NCI-H510A (cell line): ENCODE measurements at places on chromosomes 2 and 18.

GRCh38 chr2:76075126-76075525 is 364.4 kb upstream of the GCFC2 start:
- DNase-seq = no peak

- no peak for DNase-seq
These were observed 1.4 kb upstream of the ADD2 start for GRCh38 chr2:70769450-70769849.

- no peak for DNase-seq
These were observed 43.1 kb upstream of the CHAC2 start for GRCh38 chr2:53724536-53724935.

DNA sequence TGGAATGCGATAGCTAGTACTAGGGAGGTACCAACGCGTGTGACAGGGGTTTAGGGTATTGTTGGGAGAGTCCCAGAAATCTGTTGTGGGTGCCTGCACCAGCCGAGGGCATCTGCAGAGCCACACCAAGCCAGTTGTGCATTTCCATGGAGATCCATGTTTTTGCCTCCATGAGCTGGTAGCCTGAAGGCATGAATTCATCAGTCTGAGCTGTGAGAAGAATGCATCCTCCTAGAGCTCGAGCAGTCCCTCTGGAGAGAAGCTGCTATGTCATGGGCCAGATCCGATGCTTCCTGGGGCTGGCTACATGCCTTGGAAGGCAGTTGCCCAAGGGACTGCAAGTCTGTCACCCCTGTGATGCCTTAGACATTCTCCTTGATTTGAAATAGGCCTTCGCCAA is 57.9 kb downstream of the LIPG start:
- DNase-seq = no peak

GRCh38 chr2:190875891-190876290 is 4.7 kb upstream of the GLS start:
- no peak for DNase-seq

- DNase-seq = no peak
These were observed 136.5 kb upstream of the SERPINE2 start for GRCh38 chr2:224175538-224175937.

DNA sequence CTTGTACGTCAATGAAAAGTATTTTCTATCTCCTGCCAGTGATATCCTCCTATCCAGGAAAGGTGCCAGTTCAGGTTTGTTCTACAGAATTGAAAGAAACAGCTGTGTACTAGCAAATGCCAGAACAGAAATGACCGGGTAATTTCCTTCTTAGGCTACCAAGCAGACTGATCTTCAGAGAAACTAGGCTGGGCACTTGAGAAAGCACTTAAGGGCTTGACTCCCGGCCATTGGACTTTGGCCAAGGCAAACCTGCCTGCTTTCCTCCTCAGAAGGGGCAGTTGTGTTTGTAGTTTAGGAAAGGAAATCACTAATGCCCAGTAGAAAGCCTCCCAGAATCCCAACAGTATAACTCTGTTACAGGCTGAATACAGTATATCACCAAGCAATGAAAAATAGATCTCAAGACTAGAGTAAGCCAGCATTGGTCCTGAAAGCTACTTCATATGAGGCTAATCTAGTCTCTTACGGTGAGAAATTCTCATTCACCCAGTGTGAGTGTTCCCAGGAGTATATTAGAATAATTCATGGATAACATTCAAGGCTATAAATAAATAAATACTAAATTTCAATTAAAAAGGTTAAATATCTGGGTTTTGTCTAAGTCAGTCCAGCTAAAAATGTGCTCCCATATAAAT is 43.0 kb upstream of the COL5A2 start:
- no peak for DNase-seq

DNA sequence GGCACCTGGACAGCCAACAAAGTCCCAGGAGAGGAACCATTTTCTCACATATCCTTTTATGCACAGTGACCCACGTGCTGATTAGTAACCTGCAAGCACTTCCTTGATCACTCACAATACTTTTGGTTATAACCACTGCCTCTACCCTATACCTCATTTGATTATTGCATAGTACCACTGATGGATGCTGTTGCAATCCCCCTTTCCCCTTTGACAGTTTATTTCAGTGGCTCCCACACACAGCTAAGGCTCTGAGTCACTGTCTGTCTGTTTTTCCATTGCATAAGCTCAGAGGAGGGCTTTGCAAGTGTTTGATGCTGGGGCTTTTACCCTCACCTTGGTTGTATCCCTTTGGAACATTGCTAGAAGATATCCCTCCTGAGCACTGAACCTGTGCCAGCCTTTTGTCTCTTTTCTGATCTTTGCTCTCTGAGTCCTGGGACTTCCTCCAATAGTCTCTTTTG is 101.7 kb upstream of the RBBP8 start:
- DNase-seq = no peak

- no peak for DNase-seq
These were observed 75.0 kb upstream of the BZW1 start for GRCh38 chr2:200736646-200737274.

GRCh38 chr2:54247115-54247514 is 8.9 kb downstream of the TSPYL6 start:
- no peak for DNase-seq

- no peak for DNase-seq
These were observed 143.7 kb upstream of the SYT4 start for GRCh38 chr18:43420950-43421349.

GRCh38 chr2:203407496-203407895 is 79.3 kb downstream of the ABI2 start:
- DNase-seq = no peak

- DNase-seq = no peak
These were observed 5.5 kb upstream of the MSH6 start for GRCh38 chr2:47777277-47777937.

- DNase-seq = no peak
These were observed 23.7 kb upstream of the MYO5B start for GRCh38 chr18:50218432-50219197.

DNA sequence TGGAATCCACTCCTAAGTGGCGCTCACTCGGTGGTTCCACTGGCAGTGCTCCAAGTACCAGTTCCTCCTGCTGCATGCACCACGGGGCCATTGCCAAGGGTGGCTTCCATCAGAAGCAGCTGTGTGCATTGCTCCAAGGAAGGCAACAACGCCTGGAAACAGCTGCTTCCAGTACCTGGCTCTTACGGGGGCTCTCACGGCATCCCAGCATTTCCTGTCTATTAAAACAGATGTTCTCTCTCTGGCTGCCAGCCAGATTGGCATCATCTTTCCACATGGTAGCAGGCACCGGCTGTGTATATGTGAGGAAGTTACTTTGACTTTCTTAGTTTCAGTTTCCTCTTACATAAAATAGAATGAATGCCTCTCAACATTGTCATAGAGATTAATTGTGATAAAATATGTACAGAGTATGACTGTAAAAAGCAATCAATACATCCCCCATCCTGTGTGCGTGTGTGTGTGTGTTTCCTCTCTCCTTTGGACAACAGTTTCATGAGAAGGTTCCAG is 84.9 kb downstream of the CMPK2 start:
- peak; percentile 86 for DNase-seq

GRCh38 chr18:64409511-64409910 is 260.6 kb upstream of the LINC00305 start:
- no peak for DNase-seq

DNA sequence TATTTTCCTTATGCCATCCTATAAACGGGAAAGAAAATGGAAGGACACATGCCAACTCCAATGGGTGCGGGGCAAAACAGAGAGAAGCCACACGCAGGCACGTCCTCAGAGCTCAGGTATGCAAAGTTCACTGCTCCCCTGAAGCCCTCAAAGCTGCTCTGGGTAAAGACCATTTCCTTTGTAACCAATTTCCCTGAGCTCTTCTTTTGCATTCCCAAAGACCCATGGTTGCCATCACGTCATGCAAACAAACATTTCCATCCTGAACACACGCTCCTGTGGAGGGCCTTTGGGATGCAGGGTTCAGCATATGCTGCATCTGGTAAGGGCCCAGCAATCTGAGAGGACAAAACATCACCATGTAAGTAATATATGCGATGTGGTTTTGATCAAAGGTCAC is 69.4 kb downstream of the EMILIN2 start:
- no peak for DNase-seq

- DNase-seq = no peak
These were observed 64.2 kb downstream of the VRK2 start for GRCh38 chr2:58110765-58111164.

DNA sequence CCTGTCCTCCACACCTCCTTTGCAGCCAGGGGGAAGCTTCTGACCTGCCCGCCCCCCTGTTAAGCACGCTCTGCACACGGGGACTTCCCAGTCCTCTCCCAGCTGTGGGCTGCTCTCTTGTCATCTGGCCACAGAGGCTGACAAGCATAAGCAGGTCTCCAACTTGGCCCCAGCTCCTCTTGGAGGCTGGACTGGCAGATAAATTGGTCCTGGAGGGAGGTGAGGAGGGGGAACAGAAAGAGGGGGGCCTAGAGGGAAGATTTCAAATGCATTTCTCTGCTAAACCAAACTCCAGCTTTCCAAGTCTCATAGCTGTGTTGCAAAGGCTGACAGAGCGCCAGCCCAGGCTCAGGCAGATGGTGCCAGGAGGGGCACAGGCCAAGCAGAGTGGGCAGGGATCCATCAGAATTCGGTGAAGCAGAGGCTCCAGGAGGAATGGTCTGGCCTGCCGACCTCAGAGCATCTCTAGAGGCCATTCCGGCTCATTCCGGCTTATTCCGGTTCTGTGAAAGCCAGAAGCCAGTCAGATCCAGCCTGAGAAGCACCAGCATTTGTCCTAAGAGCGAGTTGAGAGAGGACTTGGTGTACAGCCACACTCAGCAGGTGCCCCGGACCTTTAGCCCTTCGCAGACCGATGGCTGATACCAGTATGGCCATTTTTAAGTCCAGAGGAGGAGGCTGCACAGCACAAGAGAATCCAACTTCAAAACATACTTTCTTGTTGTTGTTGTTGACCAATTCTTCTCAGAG is 508.9 kb upstream of the MYT1L start:
- DNase-seq = no peak

GRCh38 chr2:42102024-42102590 is 54.3 kb downstream of the PKDCC start:
- DNase-seq = no peak

GRCh38 chr2:105244451-105244850 is 2.9 kb downstream of the GPR45 start:
- no peak for DNase-seq

GRCh38 chr2:222232839-222233238 is 66.0 kb downstream of the PAX3 start:
- no peak for DNase-seq

DNA sequence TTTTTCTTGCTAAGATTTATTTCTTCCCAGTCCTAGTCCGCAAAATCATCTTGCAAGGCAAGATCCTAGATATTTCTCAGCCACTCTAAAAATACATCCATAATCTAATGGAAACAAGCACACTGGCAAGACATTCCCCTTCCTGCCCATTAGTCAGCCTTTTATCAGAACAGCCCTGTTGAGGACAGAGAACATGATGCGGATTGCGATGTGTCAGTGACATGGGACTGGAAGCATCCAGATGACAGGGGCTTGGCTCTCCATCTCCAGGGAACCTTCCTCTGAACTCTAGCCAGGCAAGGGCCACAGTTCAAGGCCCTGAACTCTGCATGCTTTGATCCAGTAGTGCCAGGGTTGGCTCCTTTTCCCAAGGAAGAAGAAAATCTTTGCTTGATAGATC is 70.0 kb downstream of the VSNL1 start:
- DNase-seq = no peak

DNA sequence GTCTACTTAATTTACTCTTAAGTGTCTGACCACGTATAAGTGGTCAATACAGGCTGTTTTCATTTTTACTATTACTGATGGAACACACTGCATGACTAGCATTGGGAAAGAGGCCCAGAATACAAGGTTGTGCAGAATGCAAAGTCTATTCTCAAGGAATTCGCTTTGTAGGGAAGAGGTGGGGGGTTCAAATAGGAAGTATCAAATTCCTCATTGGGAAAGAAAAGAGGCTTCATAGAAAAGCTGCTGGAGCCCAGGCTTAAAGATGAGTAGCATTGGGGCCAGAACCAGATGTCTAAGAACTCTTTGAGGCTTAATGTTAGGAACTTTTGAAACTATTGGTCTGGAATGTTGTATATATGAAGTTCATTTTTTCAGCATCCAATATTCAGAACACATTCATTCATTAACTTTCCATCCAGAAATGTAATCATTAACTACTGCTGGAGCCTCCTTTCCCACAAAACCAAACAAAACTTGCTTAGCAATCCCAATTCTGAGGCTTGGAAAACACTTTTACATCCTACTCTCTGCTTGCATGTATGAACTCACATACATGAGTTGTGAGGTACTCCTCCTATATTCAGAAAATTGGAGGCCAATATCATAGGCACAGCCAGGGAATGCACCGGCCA is 994 bp upstream of the LRATD1 start:
- no peak for DNase-seq

DNA sequence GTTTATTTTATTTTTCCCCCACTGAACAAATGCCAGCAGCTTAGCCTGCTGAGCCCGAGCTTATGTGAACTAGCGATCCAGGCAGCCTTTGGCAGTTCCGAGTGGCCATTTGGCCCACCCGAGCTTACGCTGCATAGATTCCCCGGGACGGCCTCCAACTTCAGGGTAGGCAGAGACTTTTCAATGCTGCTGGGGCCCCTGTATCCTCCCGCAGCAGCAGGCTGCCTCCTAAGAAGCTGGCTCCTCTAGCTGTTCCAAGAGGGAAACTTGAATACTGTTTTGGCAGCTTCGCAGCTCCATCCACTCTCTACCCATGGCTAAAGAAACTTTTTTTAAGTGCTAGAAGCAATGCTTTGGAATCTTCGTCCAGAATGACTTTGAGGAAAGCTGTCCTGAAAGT is 295.2 kb downstream of the SS18 start:
- DNase-seq = no peak

- DNase-seq = no peak
These were observed 410.4 kb downstream of the DSC3 start for GRCh38 chr18:30632071-30632698.

- no peak for DNase-seq
These were observed 2.9 kb upstream of the PTPN4 start for GRCh38 chr2:119756837-119757236.

DNA sequence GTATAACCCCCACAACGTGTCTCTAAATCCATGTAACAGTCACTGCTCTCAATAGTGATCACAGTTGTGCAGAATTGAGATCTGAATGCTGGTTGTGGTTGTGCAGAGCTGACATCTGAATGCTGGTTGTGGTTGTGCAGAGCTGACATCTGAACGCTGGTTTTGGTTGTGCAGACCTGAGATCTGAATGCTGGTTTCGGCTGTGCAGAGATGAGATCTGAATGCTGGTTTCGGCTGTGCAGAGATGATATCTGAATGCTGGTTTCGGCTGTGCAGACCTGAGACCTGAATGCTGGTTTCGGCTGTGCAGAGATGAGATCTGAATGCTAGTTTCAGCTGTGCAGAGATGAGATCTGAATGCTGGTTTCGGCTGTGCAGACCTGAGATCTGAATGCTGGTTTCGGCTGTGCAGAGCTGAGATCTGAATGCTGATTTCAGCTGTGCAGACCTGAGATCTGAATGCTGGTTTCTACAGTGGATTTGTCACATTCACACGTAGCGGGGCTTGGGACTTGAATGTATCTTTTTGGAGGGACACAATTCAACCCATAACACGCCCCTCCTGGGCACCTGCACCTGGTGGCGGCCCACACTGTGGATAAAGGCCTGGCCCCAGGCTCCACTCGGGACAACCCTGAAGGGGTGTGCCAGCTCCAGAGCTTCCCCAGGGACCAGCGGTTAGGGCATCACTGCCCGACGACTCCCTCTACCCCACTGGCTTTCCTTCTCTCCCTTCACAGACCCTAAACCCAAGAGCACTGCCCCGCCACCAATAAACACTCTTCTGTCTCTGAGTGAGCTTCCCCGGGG is 51.1 kb upstream of the SLC66A3 start:
- no peak for DNase-seq
